Substantia nigra (tissue), 51 donors: ENCODE measurements at places on chromosomes 2 and 18.

DNA sequence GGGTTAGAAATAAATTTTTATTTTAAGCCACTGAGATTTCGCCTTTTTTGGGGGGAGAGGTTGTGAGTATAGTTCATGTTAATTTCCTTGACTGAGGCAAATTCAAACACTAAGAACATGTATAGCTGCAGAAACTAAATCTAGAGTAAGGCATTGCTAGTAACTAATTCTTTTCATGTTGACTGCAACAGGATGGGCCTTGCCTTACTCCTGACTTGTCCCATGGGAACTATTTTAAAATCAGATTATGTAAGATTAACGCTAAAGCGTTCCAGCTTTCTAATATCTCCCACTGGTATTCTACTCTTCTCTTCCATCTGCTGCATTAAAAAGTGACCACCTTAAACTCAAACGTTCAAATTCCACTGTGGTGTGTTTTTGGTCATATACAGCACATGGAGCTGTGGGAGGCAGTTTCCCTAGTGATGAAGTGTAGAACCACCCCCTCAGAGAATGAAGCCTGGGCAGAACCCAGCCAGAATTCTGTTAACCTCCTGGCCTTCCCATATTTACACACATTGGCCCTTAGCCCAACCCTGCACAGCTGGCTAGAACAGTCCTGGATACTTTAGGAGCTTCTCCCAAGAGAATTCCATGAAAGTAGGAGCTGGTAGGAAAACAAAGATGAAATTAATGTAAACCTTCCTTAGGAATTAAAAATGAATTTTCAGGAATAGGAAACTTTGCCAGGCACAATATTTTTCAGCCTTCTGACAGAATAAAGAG lies 687.8 kb downstream of the SLC4A3 start:
- DNase-seq, result no peak

- DNase-seq, result no peak
These were observed 951 bp downstream of the EN1 start for GRCh38 chr2:118846442-118846952.

DNA sequence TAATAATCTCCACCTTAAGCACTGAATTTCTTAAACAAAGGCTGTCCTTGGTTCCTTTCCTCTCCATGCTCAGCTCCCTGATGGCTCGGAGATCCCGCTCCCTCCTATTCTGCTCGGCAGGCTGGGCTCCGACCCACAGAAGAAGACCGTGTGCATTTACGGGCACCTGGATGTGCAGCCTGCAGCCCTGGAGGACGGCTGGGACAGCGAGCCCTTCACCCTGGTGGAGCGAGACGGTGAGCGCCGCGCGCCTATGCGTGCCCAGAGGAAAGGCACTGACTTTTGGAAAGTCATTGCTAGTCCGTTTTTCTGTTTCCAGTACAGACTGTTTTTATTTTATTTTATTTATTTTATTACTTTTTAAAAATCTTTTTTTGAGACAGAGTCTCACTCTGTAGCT lies 9.6 kb downstream of the CNDP2 start:
- no peak for DNase-seq

DNA sequence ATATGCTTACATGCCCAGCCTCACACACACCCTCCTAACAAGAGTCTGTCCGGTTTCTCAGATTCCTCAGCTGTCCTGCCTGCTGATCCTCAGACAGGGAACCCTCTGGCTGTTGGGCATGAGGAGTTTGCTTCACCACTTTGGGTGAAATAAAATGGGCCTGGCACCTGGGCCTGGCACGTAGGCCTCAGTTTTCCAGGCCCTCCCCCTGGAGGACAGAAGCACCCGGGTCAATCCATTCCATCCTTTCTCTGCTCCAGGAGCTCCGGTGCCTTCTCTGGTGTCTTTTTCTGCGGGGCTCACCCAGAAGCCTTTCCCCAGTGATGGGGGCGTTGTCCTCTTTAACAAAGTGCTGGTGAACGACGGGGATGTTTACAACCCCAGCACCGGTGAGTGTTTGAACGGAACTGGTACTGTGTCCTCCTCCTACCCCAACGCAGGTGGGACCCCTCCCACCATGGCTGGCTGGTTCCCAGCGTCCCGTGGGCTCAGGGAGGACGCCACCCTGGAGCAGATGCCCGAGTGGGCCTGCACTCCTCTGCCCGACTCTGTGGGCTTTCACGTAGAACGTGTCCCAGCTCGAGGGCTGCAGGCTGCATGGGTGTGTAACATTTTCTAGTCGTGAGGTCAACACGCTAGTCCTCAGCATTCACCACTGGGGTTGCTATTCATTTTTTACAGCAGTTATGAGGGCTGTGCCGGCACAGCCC lies 62.8 kb downstream of the EMILIN2 start:
- DNase-seq, result no peak

- DNase-seq, result no peak
These were observed 749.6 kb upstream of the VRK2 start for GRCh38 chr2:57296795-57297517.

DNA sequence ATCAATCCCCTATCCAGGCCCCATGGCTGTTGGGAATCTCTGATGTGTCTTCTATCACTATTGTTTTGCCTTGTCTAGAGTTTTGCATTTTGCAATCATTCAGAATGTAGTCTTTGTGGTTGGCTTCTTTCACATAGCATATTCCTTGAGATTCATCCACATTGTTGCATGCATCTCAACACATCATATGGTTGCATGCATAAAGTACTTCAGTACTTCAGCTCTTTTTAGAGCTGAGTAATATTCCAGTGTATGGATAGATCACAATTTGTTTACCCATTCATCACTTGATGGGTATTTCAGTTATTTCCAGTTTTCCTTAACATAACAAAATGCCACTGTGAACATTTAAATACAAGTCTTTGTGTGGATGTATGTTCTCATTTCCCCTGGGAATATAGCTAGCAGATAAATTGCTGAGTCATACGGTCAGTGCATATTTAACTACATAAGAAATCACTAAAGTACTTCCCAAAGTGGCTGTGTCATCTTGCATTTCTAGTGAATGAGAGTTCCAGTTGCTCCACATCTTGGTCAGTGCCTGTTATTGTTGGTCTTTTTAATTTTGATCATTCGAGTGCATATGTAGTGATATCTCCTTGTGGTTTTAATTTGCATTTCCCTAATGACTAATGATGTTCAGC lies 138.8 kb downstream of the BCL11A start:
- DNase-seq, result no peak

GRCh38 chr2:26901326-26902183 lies 53.6 kb downstream of the DPYSL5 start:
- peak; percentile 65 for DNase-seq

DNA sequence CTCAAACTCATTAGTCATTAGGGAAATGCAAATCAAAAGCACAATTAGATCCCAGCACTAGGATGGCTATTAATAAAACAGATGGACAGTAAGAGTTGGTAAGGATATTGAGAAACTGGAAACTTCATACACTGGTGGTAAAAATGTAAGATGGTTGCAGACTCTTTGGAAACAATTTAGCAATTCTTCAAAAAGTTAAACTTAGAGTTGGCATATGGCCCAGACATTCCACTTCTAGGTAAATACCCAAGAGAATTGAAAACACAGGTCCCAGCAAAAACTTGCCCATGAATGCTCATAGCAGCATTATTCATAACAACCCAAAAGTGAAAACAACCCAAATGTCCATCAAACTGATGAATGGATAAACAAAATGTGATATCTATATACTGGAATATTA lies 84.9 kb upstream of the ZFP36L2 start:
- DNase-seq, result no peak

DNA sequence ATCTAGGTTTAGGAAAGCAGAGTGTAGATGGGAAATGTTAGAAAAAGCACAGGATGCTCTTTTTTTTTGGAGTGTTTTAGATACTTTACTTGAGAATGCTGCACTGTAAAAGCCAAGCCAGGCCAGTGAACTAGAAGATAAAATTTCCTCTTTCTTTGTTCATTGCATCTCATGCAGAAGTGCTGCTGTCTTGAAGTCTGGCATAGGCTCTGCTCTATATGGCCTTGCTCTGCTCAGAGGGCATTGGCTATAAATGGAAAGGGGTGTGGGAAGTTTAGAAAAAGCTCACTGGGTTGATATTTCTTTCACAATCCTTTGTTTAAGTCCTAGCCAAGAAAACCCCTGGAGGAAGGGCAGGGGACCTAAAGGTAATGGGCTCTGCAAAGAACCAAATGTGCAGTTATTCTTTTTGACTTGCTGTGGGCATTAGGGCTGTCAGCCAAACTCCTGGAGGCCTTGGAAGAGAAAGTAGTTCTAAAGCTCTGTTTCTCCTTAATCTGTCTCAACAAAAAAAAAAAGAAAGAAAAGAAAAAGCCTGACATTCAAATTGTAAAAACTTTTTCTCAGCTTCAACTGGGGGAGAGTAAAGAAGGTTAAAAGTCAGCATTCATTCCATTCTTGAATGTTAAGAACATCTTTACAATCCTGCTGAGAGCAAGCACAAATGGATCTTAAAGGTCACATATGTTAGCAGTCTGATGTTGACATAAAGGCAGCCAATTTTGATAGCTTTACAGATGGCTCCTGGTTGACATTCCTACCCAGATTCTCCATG lies 338.3 kb downstream of the GULP1 start:
- DNase-seq, result no peak

GRCh38 chr2:41853427-41854191 lies 194.2 kb upstream of the PKDCC start:
- no peak for DNase-seq

DNA sequence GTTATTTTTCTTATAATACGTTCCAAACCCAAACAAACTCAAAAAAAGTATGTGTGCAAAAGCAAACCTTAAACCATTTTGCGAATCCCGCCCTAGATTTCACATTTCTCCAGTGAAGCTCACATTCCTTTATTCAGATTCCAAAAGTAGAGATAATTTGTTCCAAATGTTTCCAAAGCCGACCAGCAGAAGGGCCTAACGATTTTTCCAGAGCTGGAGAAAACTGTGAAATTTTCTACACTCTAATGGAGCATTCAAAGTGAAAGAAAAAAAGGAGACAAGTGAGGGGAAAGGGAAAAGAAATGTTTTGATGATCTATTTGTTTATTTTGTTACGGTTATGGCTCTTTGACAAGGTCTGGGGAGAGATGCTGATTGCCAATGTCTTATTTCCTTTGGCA lies 286.5 kb upstream of the SLC14A2 start:
- no peak for DNase-seq

GRCh38 chr18:14978962-14979535 lies 231.1 kb downstream of the ANKRD30B start:
- DNase-seq, result peak; percentile 42
